ENCODE measurements at places on chromosomes 7 and 10.
A peak's percentile ranks its signal among the peaks of the same experiment; 100 is the strongest.

DNA sequence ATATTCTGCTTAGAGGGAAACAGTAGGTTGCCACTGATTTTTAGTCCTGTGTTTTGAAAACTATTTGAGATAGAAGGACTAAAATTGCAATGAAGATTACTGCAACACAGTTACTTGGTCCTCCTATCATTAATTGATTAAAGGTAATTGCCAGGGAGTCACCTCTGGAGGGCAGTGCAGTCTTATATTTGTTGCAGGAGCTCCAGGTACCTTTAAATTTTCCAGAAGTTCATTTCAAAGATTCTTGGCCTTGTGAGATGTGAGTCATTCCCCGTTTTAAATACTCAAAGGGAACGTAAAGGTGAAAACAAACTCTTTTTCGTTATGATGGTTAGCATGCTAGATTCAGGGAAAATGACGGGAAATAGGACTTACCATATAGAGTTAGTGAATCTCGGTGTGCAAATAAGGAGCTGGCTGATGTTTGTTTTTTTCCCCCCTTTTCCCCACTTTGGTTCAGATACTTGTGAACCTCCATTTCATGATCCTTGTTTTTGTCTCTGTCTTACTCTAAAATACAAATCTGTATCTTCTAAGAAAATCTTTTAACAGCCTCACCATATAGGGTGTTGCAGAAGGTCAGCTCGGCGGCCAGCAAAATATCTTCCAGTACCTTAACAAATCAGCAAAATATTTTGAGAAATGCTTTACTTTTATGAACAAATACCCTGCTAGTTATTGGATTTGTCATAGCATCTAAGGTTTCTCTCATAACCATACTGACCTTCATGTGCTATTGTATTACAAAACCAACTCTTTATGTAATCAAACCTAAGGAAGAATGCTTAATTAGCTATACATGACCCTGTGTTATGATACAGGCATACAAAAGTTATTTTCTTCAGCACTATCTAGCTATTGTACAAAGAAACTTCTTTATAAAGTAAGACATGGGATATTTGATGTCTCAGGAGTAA, 143.0 kb upstream of the HDAC9 start:
- no peak for DNase-seq

GRCh38 chr7:102097601-102098161, 189.0 kb upstream of the SH2B2 start:
- no peak for DNase-seq

GRCh38 chr7:99557940-99558305, 519 bp upstream of the ZNF655 start:
- DNase-seq = no peak

GRCh38 chr7:123643495-123644441, 11.9 kb upstream of the LMOD2 start:
- no peak for DNase-seq

- DNase-seq = no peak
These were observed 11.6 kb downstream of the PDZD7 start for GRCh38 chr10:101019440-101019703.

- DNase-seq = peak; percentile 14
These were observed 625 bp downstream of the RP9 start for GRCh38 chr7:33108554-33109004.

GRCh38 chr10:123621916-123622315, 44.2 kb upstream of the GPR26 start:
- no peak for DNase-seq

- no peak for DNase-seq
These were observed 114.0 kb downstream of the WDFY4 start for GRCh38 chr10:48798481-48799254.

DNA sequence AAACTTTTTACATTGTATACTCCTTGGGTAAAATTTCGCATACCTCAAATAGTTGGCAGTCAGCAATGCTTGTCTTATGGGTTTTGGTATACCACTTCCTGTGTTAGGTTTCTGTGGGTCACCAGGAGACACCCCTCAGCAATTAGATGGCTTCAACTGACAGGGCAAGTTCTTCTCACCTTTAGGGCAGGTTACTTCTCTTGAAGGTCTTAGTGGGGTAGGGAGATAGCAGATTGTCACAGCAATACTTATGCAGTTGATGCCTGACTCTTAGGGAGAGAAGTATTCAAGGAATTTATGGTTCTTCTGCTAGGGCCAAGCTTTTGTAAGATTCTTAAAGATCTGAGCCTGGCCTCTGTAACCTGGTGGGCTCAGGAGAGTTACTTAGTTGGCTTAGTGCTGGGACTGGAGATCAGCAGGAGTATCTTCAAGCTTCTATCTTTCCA, 42.9 kb downstream of the MKLN1 start:
- DNase-seq = peak; percentile 2

DNA sequence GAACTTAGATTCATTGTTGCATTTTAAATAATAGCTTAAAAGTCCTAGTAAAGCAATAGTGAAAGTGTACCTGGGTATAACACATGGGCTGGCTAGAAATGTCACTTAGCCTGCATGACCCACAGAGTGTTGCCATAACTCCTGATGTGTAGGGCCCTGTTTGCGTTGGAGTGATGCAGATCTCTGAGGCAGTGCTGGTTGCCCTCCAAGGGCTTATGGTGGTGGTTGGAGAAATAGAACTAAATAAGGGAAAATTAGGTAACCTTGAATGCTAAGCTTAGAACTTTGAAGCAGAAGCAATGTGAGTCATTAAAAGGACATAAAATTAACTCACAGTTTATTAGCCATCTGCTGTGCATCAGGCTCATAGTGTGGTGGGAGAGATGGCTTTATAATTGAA, 105.7 kb downstream of the CCNY start:
- no peak for DNase-seq

DNA sequence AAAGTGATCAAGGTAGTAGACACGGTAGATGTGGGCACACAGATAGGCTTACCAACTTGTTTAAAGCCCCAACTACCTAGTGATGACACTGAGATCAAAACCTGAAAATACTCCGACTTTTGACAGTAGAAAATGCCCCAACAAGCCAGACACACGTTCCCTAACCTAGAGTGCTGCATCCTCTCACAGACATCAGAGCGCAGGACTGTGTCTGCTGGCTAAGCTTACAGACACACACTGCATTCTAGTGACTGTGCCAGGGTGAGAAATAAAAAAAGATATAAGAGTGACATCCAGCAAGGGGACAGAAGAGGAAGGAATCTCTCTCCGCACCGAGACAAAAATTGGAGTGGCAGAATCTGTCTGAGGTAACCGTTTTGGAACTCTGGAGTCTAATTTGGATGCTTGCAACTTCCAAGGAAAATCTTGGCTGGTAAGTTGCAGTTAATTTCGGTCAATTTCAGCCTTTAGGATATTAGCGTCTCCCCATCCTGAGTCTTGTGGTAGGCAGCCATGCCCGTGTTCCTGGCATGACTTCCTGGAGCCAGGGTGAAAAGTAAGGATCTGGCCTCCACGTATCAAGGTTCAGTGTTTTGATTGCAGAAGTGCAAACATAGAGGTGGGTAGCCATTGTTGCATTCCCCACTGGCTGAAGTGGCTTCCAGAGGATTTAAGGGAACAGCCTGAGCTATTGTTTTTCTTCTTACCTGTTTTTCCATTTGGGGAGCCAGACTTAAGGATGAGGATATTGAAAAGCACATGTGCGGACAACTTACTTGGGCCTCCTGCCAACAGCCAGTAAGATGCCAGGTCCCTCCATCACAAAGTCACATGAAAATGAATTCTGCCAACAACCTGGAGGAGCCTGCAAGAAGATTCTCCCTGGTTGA, 124.1 kb downstream of the SMURF1 start:
- DNase-seq = no peak

GRCh38 chr10:91805110-91805838, 7.0 kb downstream of the TNKS2 start:
- DNase-seq = no peak

DNA sequence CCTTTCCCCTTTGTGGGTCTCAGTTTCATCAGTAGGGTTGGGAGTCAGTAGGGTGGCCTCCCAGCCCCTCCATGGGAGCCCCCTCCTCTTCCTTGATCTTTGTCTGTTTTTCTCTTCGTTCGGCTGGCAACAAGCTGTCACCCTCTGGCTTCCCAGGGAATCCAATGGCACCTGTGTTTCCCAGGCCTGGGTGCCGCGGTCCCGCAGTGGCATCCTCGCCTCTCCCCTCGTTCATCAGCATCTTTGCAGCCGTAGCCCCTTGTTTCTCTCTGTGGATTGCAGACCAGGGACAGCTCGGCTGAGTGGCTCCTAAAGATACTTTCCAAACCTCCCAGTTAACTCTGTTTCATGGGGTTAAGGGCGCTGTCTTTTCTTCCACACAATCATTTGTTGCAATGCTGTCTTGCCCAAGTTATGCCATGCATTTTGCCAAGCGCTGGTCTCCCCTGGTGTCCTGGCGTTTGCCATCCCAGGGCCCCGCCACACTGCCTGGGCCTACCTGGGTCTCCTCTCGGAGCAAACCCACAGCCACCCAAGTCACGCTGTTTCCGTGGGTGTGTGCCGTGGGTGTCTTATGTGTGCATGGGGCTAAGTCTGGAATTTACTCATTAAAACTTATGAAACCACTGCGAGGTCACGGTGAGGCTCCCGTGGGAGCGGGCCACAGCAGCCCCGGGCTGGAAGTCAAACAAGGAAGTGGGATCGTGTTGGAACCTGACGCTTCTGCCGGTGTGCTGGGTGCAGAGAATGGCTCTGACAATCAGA, 189.4 kb upstream of the SHH start:
- DNase-seq = no peak

- DNase-seq = no peak
These were observed 1.9 kb upstream of the ARID5B start for GRCh38 chr10:61899663-61899996.

DNA sequence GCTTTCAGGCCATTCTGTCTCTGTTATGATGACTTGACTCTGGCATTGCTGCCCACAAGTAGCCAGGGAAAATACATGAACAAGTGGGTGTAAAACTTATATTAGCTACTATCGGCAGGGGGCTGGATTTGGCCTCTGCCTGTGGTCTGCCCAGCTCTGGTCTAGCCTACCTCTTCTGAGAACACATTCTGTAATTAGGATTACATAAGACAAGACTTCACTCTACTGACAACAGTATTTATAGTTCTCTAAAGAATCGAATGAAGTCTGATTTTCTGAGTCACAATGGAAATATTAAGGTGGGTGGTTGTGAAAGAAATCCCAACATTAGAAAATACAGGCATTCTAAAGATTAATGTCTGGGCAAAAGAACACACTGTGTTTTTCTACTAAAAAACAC, 55.5 kb downstream of the DLD start:
- no peak for DNase-seq

GRCh38 chr7:111508387-111508786, 53.9 kb downstream of the IMMP2L start:
- DNase-seq = no peak

DNA sequence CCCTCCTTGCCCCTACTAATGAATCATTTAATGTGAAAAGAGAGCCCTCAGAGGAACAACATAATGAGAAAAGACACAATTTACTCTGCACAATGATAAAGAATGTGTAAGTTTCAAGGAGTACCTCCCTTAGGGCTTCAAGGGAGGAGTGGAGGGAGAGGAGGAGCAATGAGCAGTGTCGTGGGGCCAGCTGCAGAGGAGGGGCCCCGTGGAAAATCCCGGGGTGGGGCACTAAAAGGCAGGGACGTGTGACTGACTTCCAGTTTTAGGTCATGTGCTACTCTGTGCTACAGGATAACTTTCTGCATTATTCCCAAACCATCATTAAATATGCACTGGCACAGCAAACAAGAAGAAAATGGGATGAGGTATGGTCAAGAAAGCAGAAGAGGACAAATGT, 108.1 kb downstream of the ANLN start:
- DNase-seq = no peak

- no peak for DNase-seq
These were observed 80.2 kb downstream of the PRTFDC1 start for GRCh38 chr10:24872049-24872789.

DNA sequence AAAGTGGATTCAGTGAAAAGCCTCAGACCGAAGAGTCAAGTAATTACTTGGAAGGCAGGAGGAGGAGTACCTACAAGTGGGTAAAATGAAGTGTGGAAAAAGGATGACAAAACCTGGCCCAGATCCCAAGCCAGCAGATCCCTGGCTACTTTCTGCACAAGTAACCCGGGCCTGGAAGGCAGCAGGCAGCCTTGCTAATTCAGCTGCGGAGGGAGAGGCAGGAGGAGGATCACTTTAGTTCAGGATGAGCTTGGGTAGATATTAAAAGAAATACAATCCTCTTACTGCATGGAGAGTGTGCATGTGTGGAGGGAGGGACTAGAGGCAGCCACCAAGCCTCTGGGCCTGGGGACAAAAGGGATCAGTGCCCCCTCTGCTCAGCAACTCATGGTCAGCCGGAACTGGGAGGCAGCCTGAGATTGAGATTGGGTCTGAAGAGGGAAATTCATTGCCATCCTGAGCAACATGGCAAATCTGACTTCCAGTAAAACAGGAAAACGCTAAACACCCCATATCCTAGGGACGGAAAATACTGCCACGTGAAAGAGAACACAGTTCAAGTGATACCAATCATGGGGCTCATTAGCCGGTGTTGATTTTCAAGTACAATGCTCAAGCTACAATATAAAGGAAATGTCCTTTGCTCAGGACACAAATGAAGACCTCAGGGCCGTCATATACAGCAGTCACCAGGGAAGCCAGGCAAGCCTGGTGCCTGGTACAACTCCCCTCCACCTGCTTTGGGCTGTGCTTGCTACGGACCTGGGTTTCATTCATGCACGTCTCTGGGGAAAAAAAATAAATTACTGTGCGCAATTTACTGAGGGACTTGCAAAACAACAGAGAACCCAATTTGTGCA, 1.3 kb downstream of the AMPH start:
- no peak for DNase-seq

- DNase-seq = no peak
These were observed 73.9 kb downstream of the PRLHR start for GRCh38 chr10:118521415-118522117.

GRCh38 chr7:112080978-112081377, 125.2 kb downstream of the DOCK4 start:
- DNase-seq = no peak

- DNase-seq = no peak
These were observed 184.7 kb upstream of the PCDH15 start for GRCh38 chr10:54985732-54986131.

- no peak for DNase-seq
These were observed 255.1 kb downstream of the CCSER2 start for GRCh38 chr10:84583501-84583900.

GRCh38 chr7:25242678-25243077, 14.4 kb upstream of the NPVF start:
- DNase-seq = no peak

DNA sequence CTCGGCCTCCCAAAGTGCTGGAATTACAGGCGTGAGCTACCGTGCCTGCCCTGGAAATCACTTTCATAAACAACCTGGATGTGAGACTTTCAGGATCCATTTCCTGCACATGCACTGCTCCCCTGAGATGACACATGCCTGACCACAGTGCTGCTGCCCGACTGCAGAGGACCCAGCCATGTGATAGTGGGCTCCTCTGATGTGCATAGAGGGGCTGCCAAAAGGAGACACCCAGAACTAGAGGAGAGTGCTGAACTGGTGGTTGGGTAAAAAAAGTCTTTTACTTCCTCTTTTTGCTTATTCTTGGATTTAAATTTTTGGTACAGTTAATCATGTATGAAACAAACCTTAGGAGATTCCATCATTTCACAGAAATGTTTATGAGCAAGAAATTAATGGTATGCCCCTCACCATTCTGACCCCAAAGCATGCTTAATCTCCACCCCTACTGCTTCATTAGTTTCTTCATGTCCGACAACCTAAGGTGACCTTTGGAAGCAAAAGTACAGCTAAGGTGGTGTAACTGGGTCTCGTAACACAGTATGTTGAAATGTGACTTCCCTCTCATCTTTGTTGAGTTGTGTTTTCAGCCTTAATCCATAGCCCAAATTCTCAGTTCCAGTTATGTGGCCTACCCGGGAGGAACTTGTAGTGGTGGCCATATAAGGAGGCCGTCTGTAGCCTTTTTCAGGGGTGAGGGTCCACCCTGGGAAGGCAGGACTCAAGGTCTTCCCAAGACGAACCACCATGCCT, 111.1 kb downstream of the RNF216 start:
- no peak for DNase-seq
